GF-D8 (cell line): ENCODE measurements at places on chromosomes 11 and 22.

DNA sequence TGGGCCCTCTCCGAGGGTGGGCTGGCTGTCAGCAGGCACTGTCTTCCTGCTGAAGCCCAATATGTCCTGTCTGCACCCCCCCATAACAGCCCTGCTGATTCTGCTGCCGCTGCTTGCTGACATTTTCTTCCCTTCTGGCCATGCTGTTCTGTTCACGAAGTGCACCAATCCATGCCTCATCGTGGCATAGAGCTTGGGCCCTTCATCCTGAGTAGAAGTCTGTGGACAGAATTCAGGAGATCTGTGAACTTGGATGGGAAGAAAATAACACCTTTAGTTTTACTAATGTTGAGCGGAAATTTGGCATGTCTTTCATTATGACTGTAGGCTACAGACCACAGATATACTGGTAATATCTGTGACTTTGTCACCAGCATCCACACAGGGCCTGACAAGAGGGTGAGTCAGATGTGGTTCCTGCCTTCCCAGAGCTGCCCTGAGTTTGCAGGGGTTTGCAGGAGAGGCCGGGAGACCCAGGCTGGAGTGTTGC, 14.1 kb upstream of the KIAA0930 start:
- DNase-seq: no peak

GRCh38 chr11:15911377-15912044, 444.8 kb downstream of the SOX6 start:
- DNase-seq: no peak

- DNase-seq: no peak
Observed at GRCh38 chr11:132464939-132465338, 1067.4 kb downstream of the OPCML start.

DNA sequence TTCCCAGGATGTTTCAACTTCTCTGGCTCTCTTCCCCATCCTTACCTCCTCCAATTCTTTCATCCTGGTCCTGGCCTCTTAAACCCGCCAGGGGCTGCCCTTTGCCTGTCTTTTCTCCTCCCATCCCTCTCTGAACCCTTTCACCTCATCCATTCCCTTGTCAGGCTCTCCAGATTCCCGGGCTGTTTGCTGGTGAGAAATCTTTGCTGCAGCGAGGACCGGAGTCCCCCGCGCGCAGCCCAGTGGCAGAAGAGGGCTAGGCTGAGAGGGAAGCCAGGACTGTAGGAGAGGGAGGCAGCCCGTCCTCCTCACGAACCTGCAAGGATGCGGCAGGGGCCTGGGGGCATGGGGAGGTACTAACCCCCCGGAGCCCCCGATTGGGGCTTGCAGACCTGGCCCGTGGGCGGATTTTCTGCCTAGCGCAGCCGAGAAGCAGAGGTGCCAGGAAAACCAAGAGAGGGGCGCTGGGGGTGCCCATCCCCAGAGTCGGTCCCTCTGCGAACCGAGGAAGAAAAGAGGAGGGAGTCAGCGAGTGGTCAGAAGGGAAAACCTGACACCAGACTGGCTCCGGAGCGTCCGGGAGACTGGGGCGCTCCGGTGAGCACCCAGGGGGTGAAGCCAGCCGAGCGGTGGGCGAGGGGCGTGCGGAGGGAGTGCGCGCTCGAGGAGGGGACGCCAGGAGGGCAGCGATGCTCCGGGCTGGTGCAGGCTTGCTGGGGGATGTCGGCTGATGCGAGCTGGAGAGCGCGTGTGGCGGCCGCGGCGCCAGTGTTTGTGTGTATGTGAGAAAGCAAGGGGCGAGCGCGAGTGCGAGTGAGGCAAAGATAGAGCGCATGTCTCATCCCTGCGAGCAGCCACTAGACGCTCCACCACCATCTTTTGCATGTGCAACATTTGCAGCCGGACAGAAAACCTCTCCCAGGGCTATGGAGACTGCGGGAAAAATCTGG, at the start of gene GRIA4:
Gene GRIA4 (plus strand): TSS at position 242 of the 950 bp plus-strand sequence. CDS start 925 bp downstream, outside the sequence.
- DNase-seq: no peak

GRCh38 chr11:33347490-33348125, 90.4 kb downstream of the HIPK3 start:
- no peak for DNase-seq

GRCh38 chr11:15557457-15558230, 442.9 kb downstream of the INSC start:
- DNase-seq: no peak
